ENCODE measurements at places on chromosomes 1 and 21.

DNA sequence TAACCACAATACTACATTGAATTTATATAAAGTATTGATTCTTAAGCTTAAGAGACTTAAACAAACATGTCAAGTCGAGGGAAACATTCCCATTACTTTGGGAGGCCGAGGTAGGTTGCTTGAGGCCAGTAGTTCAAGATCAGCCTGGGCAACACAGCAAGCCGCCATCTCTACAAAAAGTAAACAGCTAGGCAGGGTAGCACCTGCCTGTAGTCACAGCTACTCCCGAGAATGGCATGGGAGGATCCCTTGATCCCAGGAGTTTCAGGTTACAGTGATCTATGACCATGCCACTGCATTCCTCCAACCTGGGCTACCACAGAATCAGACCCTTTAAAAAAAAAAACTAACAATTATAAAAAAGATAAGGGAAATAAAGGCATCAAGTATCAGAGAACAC is 50.4 kb downstream of the EIF4G3 start:
- DNase-seq = no peak

- no peak for DNase-seq
Observed at GRCh38 chr1:209008586-209008985, 574.9 kb upstream of the CAMK1G start.

DNA sequence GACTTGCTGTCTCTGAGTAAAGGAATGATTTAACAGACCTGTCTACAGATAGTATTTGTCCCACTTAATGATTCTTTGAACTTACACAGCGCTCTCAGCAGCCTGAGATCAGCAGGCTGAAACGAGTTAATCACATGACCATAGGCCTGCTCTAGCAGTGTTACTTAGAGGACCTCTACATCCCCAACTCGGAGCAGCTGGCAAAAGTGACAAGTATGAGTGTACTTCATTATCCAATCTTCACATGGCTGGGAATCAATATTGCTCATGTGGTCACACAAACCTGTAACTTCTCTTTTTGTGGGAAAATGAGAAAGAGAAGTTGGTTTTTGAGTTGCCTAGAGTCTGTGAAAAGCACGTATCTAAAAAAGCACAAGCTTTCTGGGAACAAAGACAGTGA is 11.4 kb upstream of the ATP13A2 start:
- DNase-seq = no peak

DNA sequence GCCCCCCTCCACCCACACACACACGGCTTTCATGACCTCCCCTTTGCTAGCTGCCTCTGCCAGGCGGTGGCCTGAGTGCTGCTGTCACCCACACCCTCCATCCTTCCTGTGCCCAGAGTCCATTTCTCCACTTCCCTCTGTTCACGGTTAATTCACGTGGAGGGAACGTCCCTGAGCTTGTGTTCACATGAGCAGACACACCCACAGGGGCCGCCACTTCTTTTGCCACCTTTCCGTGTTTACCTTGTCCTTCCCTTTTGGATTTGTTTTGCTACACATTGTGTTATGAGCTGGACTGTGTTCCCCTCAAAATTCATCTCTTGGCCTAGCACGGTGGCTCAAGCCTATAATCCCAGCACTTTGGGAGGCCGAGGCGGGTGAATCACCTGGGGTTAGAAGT is 128.0 kb downstream of the ETS2 start:
- no peak for DNase-seq

DNA sequence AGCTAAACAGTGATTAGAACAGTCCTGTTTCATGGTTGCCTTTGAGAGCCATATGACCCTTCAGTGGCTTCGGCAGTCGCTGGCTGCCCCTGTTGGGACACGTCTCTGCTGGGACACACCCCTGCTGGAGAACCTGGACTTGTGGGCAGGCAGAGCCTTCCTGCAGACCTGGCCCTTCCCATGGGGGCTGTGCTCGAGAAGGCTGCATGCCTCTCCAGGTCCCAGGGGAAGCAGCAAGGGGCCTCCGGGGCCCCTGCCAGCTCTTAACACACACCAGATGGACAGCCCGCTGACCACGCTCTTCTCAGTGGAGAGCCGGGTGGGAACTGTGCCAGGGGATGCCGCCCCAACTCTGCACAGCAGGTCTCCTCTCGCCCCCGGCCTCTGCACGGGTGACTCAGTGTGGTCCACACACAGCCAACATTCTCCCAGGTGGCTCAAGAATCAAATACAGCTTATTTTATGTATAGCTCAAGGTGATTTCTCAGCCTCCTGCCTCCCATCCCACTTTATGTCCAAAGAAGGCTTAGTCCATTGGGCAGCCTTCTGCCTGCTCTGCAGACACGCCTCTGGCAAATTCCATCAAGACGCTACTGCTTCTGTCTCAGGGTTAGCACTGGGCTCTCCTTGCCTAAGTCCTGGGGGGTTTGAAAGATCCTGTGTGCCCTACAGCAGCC is 450.8 kb downstream of the KIF26B start:
- peak; percentile 82 for DNase-seq

Data from fibroblast of skin of left quadriceps (primary cell).